Non-pigmented ciliary epithelial cell (primary cell): ENCODE measurements at places on chromosomes 6 and 20.

- no peak for DNase-seq
Measured at GRCh38 chr6:10609038-10609437, 85.4 kb downstream of the C6orf52 start.

- peak; percentile 5 for DNase-seq
Measured at GRCh38 chr6:90764001-90764400, 177.1 kb upstream of the MAP3K7 start.

DNA sequence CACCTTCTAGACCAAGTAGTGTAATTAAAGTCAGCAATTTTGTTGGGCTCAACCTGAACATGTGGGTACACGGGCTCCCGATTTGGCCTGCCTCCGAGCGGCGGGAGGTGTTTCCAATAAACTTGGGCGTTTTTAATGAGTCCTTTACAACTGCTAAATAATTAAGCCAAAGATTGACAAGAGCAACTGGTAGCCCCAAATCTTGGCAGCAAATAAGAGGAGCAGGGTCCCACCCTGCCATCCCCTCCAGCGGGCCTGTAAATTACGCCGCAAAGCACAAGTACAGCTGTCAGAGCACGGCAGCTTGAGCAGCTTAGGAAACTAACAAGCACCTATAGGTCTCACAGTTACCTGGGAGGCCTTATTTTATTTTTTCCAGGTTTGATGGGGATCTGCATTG, 217.1 kb downstream of the BMP7 start:
- DNase-seq = no peak

DNA sequence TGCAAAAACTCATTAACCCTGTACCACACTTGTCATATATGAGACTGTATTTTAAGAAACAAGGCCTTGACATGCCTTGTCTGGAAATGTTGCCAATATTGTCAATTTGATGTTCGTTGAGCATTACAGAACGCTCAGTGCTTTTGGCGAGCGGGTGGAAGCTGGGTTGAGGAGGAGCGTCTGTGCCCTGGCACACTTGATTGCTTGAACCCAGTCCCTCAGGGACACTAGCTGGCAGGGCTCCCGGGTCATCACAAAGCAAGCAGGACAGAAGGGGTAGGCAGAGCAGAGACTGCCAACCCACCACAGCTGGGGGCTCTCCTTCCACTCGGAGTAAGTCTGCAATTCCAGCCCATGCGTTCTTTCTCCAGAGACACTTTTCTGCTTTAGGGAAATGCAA, 286.3 kb downstream of the KHDC1L start:
- no peak for DNase-seq

- DNase-seq = no peak
Measured at GRCh38 chr6:11804135-11804534, 25.5 kb upstream of the ADTRP start.

- DNase-seq = no peak
Measured at GRCh38 chr20:17967521-17968365, 851 bp downstream of the SNX5 start.

GRCh38 chr20:8504030-8504429, 372.0 kb downstream of the PLCB1 start:
- no peak for DNase-seq

DNA sequence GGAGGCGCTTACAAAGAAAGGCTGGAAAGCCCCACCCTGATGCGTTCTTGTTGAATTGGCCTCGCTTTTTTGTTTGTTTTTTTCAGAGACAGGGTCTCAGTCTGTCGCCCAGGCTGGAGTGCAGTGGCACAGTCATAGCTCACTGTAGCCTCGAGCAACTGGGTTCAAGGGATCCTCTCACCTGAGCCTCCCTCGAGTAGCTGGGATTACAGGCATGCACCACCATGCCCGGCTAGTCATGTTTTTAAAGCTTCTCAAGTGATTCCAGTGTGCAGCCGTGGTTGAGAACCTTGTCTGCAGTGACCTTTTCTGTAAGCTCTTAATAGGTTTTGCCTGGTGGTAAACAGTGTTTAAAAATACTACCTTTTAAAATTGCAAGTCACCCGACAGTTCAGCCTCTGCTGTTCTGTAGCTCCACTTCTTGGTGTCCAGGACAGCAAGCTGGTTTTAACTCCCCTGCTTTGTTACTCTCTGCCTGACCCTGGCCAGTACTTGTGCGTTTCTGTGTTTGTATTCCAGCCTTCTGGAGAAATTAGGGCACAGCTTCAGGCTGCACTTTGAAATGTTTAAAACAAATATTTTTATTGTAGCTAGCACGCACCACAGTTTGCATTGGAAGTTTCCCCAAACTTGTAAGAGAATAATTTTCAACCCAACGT, 54.4 kb downstream of the KDM1B start:
- no peak for DNase-seq

DNA sequence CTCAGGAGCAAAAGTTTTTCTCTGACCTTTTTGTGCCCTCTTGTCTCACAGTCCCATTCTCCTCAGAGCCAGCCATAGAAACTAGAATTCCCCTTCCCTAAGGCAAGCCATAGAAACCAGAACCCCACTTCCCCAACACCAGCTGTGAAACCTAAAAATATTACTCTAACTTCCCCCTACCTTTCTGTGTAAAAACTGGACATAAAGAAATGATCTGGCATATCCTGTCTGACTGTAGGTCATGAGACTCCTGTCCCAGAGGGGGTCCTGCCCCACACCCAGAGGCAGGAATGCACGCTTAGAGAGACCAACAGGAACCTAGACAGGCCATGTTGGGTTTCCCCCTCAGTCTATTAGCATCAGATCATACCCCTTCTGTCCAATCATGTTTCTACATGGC, 140.6 kb upstream of the SLC22A16 start:
- DNase-seq = no peak

- DNase-seq = no peak
Measured at GRCh38 chr6:145151624-145152023, 583.7 kb downstream of the EPM2A start.

DNA sequence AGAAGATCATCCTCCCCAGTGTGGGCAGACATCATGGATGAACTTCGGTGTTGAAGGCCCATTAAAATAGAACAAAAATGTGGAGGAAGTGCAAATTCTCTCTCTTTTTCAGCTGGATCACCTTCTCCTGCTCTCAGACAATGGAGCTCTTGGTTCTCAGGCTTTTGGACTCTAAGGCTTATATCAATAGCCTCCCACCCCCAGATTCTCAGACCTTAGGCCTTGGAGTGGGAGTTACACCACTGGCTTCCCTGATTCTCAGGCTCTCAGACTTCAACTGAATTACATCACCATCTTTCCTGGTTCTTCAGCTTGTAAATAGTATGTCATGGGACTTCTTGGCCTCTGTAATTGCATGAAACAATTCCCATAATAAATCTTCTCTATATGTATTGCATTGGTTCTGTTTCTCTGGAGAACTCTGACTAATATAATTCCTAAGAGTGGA, 36.6 kb downstream of the NSFL1C start:
- peak; percentile 20 for DNase-seq

- DNase-seq = peak; percentile 4
Measured at GRCh38 chr6:127026247-127026646, 92.2 kb upstream of the RSPO3 start.

- no peak for DNase-seq
Measured at GRCh38 chr20:24993337-24994185, 1.0 kb upstream of the APMAP start.

- peak; percentile 53 for DNase-seq
Measured at GRCh38 chr6:142728910-142729481, 216.0 kb downstream of the HIVEP2 start.

DNA sequence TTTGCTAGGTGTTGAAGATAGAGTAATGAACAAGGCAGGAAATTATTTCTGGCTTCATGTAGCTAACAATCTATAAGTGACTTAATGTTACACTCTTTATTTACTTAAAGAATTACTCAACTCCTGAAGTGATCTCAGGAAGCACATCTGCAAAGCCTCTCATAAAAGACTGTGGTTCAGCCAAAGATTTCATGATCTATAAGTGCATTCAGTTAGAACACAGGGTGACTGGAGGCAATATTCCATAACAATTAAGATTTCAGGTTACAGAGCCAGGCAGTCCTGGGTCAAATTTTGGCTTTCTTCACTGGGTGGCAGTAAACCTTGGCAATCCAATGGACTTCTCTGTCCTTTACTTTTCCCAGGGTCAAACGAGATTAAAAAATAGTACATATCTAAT, 204.0 kb downstream of the TPBG start:
- no peak for DNase-seq

- DNase-seq = no peak
Measured at GRCh38 chr20:48064929-48065328, 279.6 kb upstream of the SULF2 start.

- no peak for DNase-seq
Measured at GRCh38 chr20:36917943-36918342, 33.6 kb downstream of the SAMHD1 start.

DNA sequence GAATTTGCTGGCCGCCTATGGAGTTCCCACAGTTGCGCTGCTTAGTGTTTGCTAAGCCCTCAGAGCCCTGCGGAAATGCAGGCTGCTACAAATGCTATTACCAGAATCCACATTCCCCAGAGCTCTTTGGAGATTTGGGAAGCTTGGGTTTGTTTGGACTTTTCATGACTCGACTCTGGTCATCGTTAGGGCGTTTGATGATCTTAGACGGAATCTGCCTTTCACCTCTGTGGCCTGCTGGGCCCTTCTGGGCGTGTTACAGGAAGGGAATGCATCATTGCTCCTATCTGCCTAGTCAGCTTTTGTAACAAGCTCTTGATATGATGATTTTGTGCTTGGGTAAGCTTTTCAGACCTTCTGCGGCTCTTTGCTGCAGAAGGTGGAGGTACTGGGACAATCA, 50.8 kb downstream of the EYA2 start:
- no peak for DNase-seq

DNA sequence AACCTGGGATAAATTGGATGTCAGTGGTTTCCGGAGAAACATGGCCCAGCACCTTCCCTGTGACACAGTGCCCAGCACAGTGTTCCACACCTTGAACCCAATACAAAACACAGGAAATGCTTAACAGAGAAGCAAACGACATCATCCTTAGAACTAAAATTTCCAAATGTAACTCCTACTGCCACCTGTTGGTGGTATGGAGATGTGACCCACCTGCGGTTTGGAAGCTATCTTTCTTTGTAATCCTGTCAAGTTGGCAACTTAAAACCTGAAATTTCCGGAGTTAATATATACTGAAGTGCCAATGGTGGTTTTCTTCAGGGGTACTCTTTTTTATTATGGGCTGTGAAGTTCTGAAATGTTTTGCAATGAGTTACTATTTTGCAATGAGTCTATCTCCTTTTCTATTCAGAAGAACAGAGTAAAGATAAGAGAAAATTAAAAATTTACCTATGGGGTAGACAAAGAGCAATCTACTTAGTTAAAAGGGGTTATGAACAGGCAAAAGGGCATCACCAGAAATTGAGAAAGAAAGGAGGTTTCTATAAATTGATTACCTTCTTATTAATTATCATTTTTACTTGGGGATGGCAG, 658.8 kb downstream of the PTPRT start:
- no peak for DNase-seq

DNA sequence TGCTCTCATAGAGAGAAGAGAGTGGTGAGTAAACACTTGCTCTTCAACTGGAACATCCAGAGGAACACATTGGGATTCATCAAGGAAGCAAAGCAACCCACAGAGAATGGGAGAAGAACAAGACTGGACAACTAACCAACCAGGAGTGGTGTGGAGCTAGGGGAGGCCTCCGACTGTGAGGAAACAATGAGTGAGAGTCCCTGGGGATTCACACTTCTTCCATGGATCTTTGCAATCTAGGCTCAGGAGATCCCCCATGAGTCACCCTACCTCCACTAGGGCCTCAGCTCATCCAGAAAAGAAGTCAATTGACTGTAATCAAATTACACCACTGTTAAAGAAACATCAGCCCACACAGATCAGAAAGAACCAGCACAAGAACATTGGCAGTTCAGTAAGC, 42.3 kb upstream of the CLVS2 start:
- DNase-seq = no peak

DNA sequence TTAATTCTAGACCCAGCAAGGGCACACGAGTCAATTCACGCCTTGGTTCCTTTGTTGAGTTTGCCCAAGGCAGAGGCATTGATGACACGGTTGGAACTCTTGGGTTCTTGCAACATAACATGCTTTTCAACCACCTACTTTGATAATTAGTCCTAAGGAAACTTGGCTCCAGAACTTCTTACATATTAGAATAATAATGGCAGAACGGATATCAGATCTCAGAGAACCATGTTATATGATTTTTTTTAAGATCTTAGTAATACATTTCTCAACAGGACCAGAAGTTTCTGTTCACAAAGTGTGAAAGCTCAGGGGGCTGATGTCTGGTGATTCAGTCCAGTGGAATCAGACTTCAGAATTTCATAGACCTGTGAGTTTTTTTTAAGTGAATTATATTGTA, 19.2 kb downstream of the SPTLC3 start:
- no peak for DNase-seq

- no peak for DNase-seq
Measured at GRCh38 chr6:156634048-156634447, 143.1 kb upstream of the ARID1B start.

GRCh38 chr20:15310361-15310760, 972.9 kb upstream of the FLRT3 start:
- no peak for DNase-seq

GRCh38 chr20:41830702-41831101, 212.5 kb upstream of the CHD6 start:
- DNase-seq = no peak

DNA sequence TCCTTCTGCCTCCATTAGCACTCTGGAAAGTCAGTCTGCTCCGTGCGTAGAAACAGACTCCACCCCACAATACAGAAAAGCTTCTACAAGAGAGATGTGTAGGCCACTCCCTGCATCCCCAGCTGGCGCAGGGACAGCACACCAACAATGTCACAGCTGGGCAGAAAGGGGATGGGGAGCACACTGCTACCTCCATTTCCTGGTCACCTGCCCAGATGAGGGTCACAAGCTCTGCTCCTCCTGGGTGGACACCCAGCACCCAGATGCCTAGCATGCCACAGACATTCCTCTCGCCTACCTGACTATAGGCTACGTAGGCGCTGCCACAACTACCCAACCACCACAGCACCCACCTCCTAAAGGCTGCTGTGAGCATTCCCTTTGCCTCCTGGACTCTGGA, 12.2 kb downstream of the BEND3 start:
- no peak for DNase-seq

- no peak for DNase-seq
Measured at GRCh38 chr6:112539355-112539754, 192.2 kb downstream of the RFPL4B start.

DNA sequence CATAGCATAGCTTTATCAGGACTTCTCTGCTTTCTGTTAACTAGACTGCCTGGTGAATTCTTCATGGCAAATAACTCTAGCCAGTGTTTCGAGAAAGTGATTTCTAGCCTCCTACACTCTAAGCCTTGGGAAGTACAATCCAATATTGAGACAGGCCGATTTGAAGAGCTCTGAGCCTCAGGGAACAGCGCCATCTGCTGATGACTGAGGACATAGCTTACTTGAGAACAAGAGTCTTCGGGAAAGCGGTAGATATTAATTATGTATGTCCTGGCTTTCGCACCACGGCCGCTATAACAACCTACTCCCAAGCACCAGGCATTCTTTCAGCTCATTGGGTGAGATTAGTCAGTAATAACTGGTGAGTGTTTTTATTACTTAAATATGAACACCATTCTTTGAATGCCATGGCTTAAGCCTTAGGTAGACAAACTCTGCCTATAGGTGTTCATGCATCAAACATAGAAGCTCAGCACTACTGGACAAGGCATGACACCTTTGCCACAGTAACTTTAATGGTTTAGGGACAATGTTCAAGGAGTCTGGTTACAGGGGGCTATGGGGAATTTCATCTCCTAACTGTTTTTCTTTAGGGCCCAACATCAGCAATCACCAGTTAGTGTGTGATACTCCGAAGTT, 518.6 kb downstream of the BMP2 start:
- peak; percentile 74 for DNase-seq
